Stimulated activated CD8-positive, alpha-beta memory T cell treated with anti-CD3 and anti-CD28 coated beads, Interleukin-2, amount 100 ng/mL, for 48 hours (primary cell): ENCODE measurements at places on chromosomes 4 and X.

GRCh38 chrX:126489116-126489695 is 63.4 kb downstream of the DCAF12L1 start:
- no peak for DNase-seq

- DNase-seq = no peak
Measured at GRCh38 chrX:19725641-19726040, 161.8 kb downstream of the SH3KBP1 start.

DNA sequence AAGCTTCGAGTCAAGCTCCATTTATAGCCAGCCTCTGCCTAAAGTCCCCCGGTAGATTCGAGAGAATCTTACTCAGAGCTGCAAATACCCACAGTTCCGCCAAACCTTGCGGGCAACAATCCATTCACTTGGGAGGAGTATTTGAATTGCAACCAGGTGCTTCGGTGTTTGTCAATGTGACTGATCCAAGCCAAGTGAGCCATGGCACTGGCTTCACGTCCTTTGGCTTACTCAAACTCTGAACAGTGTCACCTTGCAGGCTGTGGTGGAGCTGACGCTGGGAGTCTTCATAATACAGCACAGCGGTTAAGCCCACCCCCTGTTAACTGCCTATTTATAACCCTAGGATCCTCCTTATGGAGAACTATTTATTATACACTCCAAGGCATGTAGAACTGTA is 11.2 kb downstream of the CD40LG start:
- DNase-seq = no peak

DNA sequence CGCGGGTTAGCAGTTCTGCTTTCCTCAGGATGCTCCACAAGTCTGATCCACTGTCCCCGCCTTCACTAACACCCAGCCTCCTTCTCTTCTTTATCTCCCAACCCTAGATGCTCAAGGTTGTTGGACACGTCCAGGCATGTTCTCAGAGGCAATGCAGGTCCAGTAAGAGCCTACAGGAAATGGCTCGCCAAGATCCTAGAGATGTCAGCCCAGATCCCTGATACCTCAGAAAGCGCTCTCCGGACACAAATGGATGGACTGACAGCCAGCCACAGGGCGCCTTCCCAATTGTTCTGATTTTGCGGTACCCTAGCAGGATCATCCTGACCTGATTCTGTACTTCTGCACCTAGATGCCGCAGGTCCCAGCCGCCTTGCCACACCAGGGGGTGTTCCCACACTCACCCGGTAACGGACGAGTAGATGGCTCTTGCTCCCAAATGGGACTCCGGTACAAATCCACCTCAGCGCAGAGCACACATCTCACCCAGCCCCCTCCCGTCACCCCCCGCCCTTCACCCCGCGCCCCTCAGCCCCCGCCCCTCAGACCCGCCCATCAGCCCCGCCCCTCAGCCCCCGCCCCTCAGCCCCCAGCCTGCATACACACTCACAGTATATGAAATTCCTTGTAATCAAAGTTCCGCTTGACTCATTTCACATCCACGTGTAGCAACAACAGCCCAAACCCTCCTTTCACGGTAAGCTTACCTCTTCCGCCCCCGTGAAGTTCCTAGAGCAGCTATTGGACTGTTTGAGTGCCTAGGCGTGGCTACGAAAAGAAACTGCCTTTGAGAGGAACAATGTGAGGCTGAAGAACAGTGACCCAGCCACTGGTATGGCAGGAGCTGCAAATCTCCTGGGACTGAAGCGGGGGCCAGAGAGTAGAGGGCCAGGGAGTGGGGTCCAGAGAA is at the start of gene EDA2R:
Gene EDA2R, minus strand, starts transcription at position 488 of the 910 bp plus-strand sequence. CDS start 23,058 bp downstream, outside the sequence.
- no peak for DNase-seq

DNA sequence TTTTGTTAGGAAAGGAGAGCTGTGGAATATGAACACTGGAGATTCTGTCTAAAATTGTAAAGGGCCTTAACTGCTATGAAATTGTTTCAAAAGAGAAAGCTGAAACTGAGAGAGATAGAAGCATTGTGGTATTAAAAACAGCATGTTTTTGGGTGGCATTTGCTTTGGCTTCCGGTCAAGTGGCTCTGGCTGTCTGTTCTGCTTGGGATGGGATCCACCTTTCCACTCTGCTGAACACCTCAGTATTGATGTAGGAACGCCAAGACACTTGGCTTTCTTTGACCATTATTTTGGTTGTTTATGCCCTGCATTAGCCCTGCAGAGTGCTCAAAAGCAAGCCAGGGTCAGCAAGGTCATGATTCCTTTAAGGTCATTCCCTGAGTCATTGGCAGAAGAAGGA is 199.7 kb downstream of the SLC4A4 start:
- DNase-seq = no peak

- DNase-seq = no peak
Measured at GRCh38 chrX:115939070-115939469, 231.5 kb upstream of the AGTR2 start.

DNA sequence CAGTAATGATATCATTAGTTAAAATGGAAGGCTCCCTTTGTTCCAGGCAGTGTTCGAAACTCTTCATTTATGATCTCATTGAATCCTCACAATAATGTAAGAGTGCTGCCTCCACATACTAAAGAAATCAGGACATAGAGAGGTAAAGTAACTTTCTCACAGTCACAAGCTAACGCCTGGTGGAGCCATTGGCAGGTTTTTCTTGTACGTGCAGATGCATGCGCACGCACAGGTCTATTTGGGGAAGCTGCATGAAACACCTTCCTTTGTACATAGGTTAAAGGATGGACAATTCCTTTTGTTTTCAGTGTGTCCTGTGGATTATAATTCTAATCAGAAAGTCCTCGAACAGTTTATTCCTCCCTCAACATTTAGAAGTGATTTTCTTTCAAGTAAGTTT is 176.2 kb downstream of the RAPGEF2 start:
- DNase-seq = no peak

- DNase-seq = no peak
Measured at GRCh38 chr4:47650584-47651130, 165.6 kb downstream of the ATP10D start.

DNA sequence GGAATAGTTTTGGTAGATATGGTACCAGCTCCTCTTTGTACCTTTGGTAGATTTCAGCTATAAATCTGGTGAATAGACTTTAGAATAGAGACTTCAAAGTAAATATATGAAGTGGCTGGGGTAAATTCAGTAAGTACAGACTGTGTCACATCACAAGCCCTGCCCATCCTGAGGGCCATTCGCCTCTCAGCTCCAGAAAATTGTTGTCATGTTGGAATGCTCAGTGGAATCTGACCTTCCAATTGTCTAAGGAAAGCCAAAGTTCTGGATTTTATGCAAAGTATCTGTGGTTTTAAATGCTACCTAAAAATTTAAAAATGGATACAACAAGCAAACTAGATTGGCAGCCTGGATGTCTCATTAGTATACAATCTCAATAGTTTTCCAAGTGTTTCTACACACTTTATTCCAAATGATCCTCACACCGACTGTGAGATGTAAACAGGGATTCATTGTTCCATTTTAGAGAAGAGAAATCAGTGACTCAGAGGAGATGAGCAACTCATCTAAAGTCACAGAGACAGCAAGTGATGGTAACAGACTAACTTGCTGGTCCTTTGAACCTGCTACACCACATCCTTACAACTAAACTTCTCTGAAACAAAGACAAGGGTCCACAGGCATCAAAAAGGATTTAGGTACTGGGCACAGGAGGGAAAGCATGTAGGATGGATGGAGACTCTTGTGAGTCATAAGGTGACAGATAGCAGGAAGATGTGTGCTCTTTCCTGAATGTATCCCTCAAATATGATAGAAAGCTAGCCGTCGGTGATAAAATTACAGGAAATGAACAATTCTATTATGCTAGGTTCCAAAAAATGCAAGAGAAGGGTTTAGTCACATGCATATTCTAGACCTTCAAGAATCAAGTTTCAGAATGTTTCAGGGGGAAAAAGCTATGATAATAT is 127.3 kb downstream of the ATP10D start:
- DNase-seq = no peak

DNA sequence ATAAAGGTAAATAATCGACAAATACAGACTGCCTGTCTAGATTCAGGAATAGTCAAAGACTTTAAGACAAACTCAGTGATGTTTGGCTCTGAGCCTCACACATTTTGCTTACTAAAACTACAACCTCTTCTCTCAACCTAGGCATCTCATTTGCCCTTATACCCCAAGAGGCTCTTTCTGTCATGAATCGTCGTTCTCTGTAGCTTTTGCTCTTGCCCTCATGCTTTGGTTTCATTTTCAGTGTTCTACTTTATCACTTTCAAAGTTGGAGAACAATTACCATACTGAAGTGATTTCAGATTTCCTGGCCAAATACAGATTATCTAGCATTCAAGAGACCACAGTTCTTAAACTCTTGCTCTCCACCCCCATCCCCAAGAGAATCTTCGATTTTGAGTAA is 114.1 kb upstream of the RAP2C start:
- DNase-seq = no peak

DNA sequence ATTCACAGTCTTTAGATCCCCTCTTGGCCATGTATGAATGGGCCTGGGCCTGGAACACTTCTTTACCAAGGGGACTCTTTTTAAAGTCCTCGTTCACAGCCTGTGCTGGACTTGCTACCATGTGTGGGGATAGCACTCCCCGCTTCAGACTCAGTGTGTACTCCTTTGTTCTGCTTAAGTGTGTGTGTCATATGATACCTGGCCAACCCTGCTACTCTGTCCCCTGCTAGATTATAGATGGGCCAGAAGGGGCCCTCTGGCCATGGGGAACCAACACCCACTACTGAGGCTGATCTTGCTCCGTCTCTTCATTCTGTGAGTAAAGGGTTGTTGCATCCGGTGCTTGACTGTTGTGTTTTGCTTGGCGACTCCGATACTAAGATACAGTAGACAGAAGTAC is 8.0 kb downstream of the CCDC110 start:
- DNase-seq = no peak

DNA sequence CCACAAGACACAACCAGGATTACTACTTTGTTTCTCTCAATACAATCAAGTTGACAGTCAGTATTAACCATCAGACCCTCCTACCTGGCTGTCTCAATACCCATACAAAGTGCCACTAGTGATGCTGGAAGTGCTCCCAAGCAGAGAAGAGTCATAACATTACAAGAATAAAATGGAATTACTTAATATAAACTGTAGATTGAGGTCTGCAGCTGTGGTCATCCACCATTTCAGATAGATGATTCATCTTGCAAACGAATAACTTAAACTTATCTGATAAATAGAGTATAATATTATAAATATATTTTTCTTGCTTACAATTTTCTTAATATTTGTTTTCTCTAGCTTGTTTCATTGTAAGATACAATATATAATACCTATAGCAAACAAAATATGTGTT is 1034.2 kb upstream of the PCDH10 start:
- no peak for DNase-seq

DNA sequence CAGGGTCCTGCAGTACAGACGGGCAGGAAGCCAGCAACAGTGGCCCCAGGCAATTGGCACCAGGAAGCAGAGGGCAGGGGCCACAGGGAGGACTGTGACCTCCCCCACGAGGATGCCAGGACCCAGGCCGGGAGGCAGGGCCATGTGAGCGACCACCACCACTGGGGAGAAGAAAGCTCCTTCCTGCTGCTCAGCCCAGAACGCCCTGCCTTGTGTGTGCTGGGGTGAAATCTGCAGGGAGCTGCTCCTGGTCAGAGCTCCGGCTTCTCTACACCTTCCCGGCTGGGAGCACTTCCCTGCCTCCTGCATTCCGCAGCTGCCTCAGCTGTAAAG is 100.4 kb downstream of the HMX1 start:
- no peak for DNase-seq

DNA sequence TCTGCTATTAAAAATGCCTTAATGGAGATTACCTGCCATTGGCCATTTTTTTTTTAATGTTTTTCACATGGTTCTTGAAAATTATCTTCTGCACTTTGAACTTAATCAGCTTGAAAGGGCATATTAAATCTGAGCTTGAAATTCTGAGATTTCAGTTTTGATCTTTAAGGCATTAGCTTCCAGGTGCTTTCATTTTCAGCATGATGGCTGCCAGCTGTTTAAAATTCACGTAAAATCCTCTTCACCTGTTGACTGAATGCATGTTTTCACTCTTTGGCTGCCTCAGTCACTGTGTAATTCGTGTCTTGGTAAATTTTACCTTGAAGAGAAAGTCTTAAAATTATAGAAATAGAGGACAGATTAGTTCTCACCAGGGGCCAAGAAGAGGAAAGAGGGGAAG is 39.6 kb downstream of the SMAD1 start:
- DNase-seq = no peak

DNA sequence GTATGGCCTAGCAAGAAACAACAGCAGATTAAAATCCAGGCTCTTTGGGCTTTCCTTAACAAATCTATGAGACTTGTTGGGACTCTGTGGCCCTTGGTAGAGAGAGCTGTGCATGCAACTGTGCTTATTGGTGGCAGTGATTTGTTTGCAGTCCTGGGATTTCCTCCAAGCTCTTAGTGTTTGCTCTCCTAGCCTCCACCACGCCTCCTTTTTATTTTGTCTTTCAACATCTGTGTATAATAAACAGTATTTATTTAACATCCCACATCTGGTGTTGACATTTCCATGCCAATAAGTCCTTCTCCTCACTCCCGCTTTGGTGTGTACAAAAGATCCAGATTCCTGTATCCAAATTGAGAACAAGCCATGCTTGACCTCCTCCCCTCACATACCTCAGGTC is 3.1 kb downstream of the TNMD start:
- DNase-seq = no peak

DNA sequence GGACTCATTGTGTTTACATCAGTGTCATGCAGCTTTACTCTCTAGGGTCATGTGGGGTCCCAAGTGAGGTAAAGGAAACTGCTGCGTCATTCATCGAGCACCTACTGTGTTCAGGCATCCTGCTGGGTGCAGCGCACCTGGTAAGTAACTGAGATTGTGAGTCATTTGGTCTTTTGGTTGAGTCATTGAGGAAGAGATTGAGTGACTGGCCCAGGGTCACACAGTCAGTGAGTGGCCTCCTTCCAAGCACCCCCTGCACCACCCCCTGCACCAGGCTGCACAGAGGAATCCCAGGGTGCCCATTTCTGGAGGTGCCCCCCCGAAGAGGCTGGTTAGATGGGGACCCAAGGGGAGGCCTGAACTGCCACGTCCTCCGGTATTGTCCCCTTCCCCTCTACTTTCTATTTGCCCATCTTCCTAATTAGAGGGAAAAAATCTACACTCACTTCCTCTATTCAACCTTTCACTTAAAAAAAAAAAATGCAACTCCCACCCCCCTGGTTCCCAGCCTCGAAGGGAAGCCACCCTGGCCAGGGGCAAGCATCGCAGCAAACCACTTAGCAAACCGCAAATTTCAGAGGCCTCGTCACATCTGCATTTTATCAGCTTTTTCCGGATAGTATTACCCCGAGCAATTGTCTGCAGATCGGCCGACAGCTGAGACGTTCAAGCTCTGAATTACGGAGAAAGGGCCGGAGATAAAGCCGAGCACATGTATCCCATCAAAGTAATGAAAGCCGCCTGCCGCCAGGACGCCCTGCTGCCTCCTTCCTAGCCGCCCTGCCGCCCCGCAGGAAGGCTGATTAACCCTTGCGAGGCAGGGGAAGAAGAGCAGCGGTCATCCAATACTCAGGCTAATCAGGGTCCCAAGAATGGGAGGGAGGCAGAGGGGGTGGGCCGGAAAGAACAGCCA is 96.3 kb upstream of the MSX1 start:
- peak; percentile 23 for DNase-seq
